Esophagus squamous epithelium (tissue), 5 donors: ENCODE measurements at places on chromosomes 7 and 10.

- DNase-seq, result no peak
These were observed 16.6 kb upstream of the ADRB1 start for GRCh38 chr10:114027041-114027394.

DNA sequence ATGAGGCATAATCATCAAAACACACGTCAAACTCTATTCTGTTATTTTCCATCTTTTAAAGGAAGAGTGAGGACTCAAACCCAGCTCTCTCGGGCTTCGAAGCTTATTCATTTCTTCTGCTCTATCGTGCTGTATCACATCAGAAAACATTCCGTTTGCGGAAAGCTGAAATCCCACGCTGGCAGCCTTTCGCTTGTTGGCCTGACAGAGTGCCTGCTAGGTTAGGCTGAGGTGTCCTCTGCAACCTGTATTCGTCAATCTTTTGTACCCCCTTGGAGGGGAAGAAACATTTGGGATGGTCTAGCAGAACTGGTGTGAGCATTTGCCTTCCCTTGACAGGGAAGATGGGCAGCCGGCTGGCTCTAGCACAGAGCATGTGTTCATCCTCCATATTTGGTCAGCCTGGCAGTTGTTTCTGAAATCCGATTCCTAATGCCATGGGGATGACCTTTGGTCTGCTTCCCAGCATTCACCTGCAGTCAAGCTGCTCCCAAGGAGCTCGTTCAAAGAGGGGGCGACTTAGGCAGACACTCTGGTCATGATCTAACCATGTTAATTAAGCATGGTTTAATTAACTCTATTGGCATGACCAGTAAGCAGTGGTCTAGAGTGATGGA, 55.2 kb downstream of the TACC2 start:
- no peak for DNase-seq

GRCh38 chr7:43825391-43825808, 43.9 kb downstream of the MRPS24 start:
- DNase-seq, result no peak

GRCh38 chr10:88271761-88272543, 311.2 kb downstream of the RNLS start:
- DNase-seq, result no peak

DNA sequence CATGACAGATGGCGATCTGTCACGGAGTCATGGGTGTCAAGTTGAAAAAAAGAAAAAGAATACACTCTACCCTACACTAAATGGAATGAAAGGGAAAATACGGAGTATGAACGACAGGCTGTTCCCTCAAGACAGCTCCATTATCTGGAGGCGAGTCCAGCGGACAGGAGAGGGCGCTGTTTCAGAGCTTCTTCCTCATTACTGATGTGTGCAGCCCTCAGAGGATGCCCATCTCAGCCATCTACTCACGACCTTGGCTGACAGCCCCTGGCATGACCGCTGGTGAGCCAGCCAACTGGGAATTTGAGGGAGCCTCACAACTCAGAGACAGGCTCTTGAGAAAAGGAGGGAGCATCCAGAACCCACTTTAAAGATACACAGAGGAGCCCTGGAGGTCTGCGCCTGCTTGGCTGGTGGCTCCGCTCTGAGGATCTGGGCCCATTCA, 49.6 kb upstream of the SMNDC1 start:
- peak; percentile 11 for DNase-seq

- DNase-seq, result no peak
These were observed 43.7 kb downstream of the ALOX5 start for GRCh38 chr10:45417746-45418145.

- no peak for DNase-seq
These were observed 136.8 kb downstream of the DGKB start for GRCh38 chr7:14765731-14766130.

GRCh38 chr7:26620352-26620751, 244.0 kb downstream of the SKAP2 start:
- no peak for DNase-seq

DNA sequence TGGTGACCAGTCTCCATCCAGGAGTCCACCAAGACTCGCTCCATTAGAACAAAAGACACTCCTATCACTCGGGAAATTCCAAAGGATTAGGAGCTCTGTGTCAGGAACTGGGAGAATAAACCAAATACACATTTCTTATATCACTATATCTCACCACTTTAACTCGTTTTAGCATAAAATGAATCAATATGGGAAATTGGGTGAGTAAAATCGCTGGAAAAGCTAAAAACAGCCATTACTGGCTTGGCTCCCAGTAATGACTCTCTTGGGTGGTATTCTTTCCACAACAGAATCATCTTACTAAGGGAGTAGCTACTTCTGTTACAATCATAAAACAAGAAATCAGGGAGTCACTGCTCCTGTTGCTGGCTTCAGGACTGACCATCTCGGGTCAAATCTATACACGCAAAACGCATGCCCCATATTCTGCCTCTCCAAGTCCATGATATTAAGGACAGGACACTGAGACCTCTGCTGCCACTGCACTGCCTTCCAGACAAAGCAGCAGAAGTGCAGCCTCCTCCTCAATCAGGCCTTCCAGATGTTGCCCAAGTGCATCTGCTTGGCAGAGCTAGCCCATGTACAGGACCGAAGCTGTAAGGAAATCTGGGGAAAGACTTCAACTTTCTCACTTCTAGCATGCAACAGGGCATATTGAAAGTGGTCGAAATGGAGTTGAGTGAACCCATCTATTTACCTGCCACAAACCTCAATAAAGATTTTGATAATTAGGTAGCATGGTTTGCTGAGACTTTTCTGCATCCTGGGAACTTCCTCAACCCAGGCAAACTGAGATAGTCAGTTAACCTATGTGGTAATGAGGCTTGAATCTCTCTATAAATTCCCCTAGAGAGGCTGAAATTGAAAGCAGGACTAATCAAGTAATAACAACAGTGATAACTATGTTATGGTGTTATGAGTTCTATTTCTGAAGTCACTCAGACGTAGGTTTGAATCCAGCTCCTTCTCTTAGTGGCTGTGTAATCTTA, 14.4 kb upstream of the PANK1 start:
- no peak for DNase-seq

GRCh38 chr7:20220921-20221547, 3.9 kb upstream of the MACC1 start:
- no peak for DNase-seq

- no peak for DNase-seq
These were observed 26.1 kb upstream of the MRC1 start for GRCh38 chr10:17782921-17783665.

DNA sequence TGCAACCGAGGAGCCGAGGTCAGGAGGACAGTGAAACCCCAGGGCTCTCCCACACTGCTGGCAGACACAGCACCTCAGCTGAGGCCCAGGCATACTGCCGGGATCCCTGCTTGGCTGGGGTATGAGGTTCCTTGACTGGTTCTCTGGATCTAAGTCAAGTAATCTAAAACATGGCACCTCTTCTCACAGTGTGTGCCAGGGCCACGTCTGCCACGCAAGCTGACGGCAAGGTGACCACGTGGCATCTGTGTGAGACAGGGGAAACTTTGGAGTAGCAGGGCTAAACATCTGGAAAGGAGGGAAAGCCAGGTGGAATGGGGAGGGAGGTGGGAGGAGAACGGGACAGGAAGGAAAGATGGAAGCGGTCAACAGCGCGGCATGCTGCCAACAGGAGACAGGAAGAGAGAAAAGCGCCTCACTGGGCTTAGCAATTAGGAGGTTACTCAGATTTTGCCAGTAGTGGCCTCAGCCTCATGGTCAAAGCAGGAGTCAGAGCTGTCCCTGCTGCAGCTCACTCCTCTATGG, 103.7 kb downstream of the CXCL12 start:
- DNase-seq, result no peak

DNA sequence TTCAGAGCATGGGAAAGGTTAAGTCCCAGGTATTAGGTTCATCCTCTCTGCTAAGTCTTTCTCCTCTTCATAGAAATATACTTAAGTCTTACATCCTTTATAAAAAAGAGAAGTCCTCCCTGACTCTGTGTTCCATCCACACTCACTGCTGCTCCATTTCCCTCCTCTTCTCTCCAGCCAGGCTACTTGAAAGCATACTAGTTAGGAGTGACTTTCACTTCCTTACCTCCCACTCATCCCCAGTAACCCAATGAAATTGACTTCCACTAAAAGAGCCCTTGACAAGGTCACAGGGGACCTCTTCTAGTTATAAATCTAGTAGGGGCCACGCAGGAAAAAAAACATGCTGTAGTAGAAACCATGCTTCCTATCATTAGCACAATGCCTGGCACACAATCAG, 133.1 kb upstream of the AGK start:
- DNase-seq, result no peak

DNA sequence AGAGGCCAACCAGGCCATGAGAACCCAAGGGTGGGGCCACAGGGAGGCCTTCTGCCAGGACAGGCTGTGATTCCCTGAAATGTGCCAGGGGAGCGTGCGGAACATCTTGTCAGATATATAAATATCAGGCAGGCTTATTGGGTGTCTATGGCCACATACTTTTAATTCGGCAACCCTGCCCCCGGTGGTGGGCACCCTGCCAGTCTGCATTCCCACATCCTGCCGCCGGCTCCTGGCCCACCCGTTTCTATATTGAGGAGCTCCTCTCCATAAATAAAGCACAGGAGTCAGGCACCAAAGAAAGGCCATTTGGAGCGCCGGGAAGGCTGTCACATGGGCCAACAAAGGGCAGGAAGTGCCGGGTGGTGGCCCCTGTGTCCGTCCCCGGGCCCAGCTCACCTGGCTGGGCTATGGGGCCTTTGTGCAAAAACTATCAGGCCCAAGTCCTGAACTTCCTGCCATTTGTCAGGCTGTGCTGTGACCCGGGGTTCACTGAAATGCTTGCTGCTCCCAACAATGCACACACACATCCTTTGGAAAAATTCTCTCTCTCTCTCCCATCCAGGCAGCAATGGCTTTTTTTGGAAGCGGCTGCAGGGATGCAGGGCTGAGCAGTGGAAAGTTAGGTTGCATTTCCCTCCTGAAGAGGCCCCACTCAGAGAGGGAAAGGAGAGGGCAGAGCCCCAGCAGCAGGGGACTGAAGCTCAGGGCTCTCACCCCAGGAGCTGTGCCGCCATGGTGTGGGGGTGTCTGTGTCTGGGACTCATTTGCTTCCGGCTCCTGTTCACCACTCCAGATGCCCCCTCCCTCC, 25.0 kb upstream of the PODXL start:
- DNase-seq, result no peak

DNA sequence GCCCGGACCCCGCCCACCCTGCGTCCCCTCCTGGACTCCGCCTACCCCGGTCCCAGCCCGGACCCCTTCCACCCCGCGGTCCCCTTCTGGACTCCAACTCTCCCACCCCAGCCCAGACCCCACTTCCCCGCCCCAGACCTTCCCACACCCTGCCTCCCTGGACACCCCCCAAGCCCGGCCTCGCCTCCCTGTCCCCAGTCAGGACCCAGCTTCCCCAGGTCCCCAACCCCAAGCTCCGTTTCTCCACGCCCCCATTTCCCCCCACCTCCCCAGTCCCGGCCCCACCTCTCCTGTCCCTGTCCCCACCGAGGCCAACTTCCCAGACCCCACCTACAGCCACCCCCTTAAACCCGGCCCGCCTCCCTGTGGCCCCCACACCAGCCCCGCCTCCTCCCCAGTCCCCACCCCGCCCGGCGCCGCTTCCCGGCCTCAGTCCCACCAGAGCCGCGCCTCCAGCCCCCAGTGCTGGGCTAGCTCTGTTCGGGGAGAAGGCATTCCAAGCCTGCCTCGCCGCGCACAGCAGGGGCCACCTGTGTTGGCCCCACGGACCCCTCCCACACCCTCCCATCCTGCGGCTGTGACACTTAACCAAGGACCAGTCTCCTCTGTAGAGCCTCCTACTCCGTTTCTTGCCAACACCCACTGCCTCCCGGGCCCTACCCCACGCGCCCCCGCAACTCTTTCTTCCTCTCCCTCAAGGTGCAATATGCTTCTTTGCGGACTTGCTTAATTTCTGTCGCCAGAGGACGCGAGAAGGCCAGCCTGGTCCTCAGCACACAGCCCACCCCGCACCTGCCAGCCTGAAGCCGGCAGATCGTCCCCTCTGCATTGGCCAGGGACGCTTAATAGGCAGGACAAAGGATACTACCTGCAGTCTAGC, 736 bp upstream of the ITIH5 start:
- no peak for DNase-seq

- no peak for DNase-seq
These were observed 562 bp downstream of the NUB1 start for GRCh38 chr7:151342102-151342646.

DNA sequence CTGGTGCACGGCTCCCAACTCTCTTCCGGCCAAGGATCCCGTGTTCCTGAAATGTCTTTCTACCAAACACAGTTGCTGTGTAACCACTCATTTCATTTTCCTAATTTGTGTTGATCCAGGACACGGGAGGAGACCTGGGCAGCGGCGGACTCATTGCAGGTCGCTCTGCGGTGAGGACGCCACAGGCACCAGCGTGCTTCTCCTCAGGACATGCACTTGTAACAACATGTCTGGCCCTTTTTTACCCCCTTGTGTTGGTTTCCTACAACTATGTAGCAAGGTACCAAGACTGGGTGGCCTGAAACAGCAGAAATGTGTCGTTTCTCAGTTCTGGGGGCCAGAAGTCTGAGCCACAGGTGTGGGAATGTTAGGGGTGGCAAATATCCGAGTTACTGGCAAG, 18.2 kb downstream of the CALML5 start:
- no peak for DNase-seq

GRCh38 chr7:134040988-134041387, 86.2 kb upstream of the LRGUK start:
- no peak for DNase-seq

- no peak for DNase-seq
These were observed 14.0 kb downstream of the C10orf88 start for GRCh38 chr10:122939856-122940543.

DNA sequence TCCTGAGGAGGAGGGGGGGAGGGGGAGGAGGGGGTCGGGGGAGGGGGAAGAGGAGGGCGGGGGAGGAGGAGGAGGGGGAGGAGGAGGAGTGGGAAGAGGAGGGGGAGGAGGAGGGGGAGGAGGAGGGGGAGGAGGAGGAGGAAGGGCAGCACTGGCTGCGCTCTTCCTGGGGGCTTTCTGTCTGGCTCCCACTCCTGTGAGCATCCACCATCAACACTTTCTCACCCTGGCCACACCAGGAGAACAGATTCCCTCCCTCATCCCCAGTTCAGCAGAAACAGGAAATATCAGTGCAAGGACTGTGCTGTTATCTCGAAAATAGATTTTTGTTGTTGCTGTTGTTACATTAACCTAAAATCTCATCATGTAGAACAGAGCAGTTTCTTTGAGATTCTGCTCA, 530.5 kb downstream of the ACTR3B start:
- DNase-seq, result no peak

- DNase-seq, result no peak
These were observed 235.4 kb downstream of the TRIL start for GRCh38 chr7:28722684-28723083.

- DNase-seq, result no peak
These were observed 9.9 kb downstream of the SKIDA1 start for GRCh38 chr10:21515361-21516241.

GRCh38 chr7:149716007-149716931, 57.1 kb downstream of the ZNF467 start:
- no peak for DNase-seq

DNA sequence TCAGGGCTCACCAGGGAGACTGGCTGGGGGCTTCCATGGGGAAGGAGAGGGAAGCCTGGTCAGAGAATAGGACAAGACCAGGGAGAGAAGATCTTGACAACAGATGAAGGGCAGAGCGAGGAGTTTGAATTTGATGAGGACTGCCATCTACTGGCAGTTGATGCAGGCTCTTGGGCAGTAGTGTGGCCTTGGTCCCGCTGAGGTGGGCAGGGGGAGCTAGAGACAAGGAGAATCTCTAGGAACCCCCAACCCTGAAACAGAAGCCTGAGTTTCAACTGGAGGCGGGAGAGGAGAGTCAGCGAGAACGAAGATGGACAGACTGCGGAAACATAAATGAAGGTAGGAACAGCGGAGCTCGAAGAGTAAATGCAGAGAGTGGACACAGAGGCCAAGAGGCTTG, 81.0 kb downstream of the PPP1R3C start:
- DNase-seq, result no peak

GRCh38 chr7:65509368-65510186, 135.9 kb downstream of the ZNF92 start:
- no peak for DNase-seq
